ENCODE measurements at places on chromosomes 1 and 21.
A peak's percentile ranks its signal among the peaks of the same experiment; 100 is the strongest.

GRCh38 chr1:10082785-10083479 is 50.2 kb downstream of the UBE4B start:
- DNase-seq = peak; percentile 58

GRCh38 chr1:86616871-86617270 is 70.0 kb downstream of the CLCA4 start:
- no peak for DNase-seq

- DNase-seq = peak; percentile 62
Measured at GRCh38 chr1:25804244-25804963, 4.4 kb downstream of the SELENON start.

DNA sequence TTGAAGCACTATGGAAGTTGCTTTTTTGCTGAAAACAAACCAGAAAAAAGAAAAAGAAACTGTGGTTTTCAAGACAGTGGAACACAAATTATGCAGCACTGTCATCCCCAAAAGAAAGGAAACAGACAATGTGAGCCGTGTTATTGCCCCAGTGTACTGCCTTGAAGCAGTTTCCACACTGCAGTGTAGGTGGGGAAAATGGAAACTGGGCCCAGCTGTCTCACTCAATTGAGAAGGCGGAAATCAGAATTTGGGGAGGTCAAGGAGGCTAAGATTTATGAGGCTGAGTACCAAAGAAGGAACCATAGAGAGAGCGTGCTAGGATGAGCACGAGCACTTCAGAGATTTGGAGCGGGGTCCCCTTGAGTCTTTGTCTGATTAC is 55.5 kb downstream of the MPZL1 start:
- no peak for DNase-seq

GRCh38 chr21:29658934-29659203 is 280.9 kb downstream of the GRIK1 start:
- no peak for DNase-seq

DNA sequence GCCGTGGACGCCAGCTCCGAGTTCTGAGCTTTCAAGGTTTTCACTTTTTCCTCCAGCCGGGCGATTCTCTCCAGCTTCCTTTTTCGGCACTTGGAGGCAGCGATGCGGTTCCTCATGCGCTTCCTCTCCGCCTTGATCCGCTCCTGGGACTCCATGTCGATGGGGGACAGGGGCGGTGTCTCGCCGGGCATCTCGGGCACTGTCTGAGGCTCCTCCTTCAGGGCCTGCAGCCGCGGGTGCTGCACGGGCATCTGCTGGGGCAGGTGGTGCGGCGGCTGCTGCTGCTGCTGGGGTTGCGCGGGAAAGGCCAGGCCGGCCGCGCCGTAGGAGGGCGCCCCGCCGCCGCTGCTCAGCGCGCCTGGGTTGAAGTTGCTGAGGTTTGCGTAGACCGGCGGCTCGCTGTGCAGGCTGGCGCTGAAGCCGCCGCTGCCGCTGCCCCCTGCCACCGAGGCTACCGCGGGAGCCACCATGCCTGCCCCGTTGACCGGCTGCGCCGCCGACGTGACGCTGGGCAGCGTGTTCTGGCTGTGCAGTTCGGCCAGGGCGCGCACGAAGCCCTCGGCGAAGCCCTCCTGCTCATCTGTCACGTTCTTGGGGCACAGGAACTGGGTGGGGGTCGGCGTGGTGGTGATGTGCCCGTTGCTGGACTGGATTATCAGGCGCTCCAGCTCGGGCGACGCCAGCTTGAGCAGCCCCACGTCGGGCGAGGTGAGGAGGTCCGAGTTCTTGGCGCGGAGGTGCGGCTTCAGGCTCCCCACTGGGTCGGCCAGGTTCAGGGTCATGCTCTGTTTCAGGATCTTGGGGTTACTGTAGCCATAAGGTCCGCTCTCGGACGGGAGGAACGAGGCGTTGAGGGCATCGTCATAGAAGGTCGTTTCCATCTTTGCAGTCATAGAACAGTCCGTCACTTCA is 1.4 kb downstream of the JUN start:
- DNase-seq = peak; percentile 36

GRCh38 chr1:10890491-10891071 is 94.1 kb upstream of the CASZ1 start:
- DNase-seq = no peak

GRCh38 chr1:44949286-44949685 is 37.1 kb downstream of the EIF2B3 start:
- no peak for DNase-seq

GRCh38 chr1:54002544-54003248 is 15.3 kb downstream of the LDLRAD1 start:
- no peak for DNase-seq

DNA sequence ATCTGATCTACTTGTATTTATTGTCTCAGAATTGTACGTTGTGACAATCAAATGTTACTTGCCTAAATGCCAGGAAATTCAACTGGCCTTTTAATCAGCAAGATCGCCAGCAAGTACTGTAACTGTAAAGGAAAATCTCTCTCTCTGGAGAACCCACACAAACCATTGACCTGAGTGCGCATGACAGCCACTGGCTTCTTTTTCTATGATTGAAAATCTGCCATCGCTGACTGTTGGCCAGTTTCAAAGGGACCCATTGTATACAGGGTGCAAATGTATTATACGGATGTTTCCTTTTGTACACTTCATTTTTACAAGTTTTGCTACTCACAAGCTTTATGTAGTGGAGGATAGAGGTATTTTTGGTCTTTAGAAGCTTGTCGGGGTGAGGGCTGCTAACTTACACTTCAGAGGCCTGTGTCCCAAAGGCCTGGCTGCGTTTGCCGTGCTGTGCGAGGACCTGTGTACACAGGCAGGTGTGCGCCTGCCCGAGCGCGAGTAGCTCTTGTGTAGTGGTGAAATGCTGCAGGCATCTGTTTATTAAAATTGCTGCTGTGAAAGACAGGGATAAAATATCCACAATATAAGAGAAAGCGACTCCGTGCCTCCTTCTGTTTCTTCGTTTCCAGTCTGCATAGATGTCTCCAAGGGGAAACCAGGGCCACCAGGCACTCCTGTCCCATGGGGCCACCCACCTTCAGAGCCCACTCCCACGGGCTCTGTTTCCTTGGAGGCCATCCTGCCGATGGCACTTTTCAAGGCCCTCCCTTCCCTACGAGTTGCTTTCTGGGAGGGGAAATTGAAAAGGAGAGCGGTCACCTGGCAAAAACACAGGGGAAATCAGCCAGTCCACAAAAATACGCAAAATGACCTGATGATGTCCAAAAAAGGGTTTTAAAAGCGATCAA is 25.3 kb upstream of the TRAPPC10 start:
- no peak for DNase-seq

DNA sequence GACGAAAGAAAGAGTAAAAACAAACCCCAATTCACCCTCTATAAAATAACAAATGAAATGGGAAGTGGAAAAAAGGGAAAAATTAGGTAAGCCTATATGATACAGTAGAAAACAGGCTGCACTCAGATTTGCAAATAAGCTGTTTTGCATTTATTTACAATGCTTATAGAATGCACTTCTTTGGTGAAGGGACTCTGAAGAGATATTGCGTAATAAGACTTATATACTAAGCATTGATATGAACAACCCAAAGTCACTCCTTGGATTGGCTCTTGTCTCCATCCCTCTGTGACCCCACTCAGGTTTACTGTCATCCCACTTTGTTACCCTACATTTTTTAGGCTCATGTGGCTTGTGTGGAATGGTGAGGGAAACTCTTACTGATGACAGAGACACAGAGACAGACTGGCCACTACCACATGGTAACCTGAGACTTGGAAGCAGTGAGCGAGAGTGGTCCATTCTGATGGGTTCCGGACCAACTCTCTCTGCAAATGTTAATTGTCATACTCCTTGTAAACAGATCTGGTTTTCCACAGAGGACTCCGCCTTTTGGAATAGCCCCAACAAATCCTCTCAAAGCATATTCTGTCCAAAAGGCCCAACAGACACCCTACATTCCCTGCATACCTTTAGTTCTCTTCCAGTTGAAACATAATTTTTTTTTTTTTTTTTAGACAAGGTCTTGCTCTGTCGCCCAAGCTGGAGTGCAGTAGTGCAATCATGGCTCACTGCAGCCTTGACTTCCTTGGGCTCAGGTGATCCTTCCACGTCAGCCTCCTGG is 11.0 kb downstream of the GSTM5 start:
- DNase-seq = no peak

DNA sequence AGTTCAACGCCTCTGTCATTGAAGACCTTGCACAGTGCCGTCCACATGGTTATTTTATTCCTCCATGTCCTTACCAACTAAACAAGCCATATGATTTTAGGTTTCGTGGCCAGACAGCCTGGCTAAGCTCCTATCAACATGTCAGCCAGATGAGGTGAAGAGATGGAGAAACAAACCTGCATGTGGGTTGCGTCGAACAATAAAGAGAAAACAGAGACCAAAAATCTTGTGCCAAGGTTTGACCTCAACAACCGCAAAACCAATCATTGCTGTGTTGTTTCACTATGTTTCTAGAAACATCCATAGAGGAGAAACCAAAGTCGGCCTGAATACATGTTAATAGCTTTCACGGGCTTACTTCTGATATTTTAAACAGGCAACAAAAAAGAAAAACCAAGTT is 544.6 kb downstream of the SMYD3 start:
- DNase-seq = no peak

GRCh38 chr1:154157520-154158306 is 2.8 kb upstream of the NUP210L start:
- DNase-seq = peak; percentile 21

DNA sequence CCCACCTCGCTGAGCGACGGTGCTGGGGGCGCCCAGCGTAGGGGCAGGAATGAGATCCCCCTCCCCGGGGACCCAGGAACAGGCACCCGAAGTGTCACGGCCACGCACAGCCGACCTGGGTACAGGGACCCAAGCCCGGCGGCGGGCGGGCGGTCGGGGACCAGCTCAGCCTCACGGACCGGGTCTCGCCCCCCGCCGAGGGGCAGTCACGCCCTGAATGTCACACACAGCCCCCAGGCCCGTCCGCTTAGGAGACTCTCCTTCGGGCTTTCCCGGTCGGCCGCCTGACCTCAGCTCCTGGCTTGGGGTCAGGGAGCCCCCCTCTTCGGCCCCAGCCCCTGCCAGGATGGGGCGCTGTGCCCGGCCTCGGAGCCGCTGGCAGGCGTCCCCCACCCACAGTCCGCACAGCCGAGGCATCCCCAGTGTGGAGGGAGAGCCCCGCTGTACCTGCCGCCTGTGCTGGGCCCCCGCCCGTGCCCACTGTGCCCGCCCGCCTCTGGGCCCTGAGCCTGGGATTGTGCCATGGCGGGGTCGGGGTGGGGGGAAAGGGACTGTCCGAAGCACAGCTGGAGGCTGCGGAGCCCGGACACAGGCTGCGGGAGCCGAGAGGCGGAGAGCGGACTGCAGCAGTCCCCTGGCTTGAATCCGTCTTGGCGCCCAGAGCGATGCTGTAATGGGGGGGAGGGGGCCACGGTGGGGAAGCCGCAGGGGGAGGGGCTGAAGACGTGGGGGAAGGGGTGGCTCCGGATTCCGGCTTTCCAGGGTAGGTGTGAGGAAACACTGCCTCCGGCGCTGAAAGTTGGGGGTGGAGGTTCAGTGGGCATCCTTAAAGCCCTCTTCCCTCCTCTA is 627 bp upstream of the DLGAP3 start:
- no peak for DNase-seq

GRCh38 chr1:26472320-26472900 is at the start of gene HMGN2:
Gene HMGN2, plus strand, starts transcription at chr1:26472440. Its CDS starts 173 bp downstream, at chr1:26472613.
- peak; percentile 77 for DNase-seq

DNA sequence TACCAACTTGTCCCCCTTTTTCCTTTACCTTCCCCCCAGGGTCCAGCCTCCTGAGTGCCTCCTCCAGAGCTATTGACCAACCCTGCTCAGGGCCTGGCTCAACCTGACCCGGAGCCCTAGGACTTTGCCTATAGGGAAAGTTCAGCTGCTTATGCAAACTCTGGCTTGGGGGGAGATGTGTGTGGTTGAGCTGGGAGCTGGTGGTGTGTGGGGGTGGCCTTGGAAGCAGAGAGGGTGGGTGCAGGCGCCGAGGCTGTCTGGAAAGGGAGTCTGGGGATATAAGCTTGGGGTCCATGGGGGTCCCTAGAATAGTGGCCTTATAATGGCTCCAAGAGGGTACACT is 14.1 kb downstream of the KCNQ4 start:
- DNase-seq = no peak

GRCh38 chr1:155226910-155227260 is 18.4 kb downstream of the MTX1 start:
- peak; percentile 37 for DNase-seq

DNA sequence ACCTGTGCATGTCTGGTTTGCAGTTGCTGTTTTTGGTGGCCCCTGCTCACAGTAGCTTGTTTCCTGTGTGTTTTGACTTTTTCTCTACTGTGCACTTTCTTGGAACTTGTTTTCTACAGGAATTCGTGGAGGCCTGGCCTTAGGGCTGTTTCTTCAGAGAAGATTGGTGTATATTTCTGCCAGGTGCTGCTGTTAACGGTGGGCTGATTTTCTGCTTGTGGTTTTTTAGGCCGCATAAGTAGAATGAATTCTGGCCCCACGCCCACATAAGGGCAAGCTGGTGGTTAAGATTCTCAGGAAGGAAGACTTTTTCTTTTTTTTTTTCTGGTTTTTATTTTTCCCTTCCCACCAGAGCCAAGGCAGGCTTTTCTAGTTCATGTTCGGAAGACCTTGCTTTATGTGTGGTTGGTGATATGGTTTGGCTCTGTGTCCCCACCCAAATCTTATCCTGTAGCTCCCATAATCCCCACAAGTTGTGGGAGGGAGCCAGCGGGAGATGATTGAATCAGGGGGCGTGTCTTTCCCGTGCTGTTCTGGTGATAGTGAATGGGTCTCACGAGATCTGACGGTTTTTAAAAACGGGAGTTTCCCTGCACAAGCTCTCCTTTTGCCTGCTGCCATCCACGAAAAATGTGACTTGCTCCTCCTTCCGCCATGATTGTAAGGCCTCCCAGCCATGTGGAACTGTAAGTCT is 71.5 kb upstream of the DISP3 start:
- peak; percentile 19 for DNase-seq

DNA sequence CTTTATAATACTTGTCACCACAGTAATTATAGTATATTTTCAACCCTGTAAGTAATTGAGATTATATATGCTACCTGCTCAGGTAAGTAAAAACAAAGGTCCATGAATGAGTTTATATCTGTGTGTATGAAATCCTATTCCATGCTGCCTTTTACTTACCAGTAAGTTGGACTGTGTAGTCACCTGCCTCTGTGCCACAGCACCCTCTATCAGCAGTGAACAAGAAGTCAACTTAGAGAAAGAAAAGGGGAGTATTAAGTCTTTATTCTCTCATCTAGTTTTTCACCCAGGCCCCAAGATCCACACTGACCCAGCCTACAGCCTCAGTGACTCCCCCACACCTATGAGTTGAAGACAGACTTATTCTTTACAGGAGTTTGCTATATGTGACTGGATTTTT is 36.9 kb upstream of the IFI16 start:
- no peak for DNase-seq

Measured in fibroblast of lung (primary cell).